Esophagus squamous epithelium (tissue), 5 donors: ENCODE measurements at places on chromosomes 2 and 18.

DNA sequence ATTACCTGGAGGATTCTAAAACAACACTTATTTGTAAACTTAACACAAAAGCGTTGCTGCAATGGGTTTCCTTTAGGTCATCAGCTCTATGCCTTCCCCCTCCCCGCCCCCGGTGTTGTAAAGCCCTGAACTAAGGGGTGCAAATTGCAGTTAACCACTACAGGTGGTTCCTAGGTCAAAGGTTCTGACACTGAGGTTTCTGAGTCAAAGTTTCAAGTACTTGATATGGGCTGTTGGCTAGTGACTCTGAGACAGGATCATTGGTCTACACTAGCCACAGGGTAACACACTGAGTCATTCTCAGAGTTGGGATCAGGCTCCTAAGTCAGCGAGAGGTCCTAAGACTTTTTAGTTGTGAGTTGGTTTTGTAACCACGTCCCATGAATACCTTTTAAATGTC, 15.4 kb downstream of the IL1B start:
- no peak for DNase-seq

- DNase-seq = no peak
Measured at GRCh38 chr2:133755480-133756300, 187.4 kb upstream of the NCKAP5 start.

DNA sequence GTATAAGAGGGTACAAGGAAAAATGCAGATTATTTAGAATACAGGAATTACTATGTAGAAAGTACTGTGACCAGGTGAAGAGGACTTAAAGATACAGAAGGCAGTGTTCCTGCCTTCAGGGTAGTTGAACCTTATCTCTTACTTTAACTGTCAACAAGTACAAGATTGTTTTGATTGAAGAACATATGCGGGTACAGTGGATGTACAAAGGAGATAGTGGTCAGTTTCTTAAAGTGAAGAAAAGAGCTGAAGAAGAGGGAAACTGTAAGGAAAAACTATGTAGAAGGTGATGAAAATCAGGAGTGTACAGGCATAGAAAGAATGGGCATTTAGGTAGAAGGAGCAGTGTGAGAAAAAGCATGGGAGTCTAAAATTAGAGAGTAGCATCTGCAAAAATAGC, 2.2 kb downstream of the RALBP1 start:
- DNase-seq = no peak

- no peak for DNase-seq
Measured at GRCh38 chr2:27705851-27706622, 42.3 kb downstream of the SLC4A1AP start.

- no peak for DNase-seq
Measured at GRCh38 chr2:233085037-233085838, 25.1 kb downstream of the INPP5D start.

DNA sequence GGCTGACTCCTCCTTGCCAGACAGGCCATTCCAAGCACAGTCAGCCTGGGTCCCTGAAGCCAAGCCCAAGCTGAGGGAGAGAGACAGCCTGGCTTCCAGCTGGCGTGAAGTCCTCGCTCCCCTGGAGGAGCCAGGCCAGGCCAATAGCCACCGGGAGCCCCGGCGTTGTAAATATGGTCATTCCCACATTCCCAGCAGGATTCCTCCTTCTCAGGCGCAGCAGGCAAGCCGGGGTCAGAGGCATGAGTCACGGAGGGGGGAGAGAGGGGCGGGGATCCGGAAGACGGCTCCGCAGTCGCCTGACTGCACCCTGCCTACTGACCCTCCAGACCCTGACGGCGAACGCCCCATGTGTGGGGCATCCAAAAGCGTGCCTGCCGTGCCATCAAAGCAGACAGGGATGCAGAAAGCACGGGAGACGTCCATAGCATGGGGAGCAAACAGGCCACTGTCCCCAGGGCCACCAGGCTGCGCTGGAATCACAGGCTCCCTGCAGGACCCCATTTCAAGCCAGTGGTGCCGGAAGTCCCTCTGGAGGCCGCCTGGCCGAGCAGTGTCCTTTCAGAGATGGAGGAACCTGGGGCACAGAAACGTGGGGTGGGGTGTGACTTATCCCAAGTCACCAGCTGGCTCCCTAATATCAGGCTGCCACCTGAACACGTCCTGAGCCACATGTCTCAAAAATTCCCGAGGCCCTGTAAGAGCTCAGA, 48.2 kb downstream of the TWIST2 start:
- no peak for DNase-seq

DNA sequence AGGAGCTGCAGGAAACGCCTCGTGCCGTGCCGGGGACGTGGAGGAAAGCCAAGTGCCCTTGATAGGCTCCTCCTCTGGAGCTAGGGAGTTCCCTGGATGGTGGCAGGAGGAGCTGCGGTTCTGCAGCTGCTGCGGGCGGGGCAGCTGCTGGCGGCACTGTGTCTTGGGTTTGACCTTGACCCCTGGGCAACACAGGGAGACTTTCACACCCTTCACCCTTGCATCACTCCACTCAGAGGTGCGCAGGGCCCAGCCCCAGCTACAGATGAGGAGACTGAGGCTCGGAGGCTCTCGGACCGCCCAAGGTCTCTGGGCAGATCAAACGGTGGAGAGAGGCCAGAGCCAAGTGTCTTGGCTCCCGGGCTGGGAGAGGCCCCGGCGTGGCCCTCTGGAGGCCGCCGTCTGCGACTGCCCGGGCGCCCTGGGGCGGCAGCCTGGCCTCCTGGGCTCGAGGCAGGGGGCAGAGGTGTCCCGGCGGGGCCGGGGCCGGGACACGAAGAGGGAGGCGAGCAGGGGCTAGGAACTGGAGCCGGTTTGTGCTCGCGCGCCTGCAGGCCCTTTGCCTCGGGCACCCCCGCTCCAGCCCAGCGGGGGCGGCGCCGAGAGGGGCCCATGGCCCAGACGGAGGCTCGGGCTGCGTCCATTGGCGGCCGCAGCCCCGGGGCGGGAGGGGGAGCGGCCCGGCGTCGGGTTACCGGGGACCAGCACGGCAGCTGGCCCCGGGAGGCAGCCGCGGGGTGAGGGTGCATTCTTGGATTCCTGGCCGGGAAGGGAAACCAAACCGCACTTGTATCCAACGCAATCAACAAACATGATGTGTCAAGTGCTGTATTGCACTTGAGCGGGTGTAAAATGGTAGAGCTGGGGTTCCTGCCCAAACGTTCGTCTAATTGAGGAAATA, 129.6 kb upstream of the SLC1A4 start:
- DNase-seq = peak; percentile 14

DNA sequence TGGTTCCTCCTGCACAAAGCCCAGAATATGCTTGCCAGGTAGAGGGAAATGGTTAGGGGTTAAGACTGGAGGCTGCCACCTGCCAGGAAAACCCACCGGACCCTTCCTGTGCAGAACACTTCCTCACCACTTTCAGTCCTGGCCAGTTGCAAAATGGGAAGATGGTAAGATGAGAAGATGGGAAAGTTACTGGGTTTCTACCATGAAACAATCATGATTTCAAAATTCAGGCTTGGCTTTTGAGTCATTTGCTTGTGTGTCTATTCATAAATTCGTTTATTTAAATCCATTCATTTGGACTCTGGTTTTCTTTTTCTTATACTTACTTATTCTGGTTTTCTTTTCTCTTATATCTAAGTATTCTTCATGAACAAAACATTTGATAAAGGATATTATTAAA, 7.2 kb downstream of the BMP10 start:
- no peak for DNase-seq

DNA sequence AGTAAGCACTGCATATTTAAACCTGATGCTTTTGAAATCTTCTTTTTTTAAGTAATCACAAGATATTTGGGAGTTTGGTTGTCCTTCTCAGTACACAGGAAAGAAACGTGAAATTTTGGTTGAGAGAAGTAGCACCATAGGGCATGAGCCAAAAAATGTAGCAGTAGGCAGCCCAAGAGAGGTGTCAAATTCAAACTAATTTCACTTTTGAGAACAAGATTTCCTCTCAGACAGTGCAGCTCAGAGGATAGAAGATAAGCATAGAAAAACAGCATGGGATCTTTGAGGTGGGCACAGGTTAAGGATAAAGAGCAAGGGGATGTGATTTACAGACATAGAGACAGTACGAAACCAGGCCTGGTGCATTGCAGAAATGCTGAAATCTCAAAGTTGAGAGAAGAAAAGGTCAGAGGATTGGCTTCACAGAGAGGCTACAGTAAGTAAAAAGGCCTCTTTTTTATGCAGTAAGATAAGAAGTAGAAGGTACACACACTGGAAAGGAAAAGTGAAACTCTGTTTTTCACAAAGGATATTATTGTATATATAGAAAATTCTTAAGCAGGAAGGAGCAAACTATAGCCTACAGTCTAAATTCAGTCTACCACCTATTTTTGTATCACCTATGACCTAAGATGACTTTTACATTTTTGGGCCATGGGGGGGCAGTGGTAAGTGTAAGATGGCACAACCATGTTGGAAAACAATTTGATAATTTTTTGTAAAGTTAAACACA, 89.8 kb downstream of the PKP4 start:
- DNase-seq = no peak

- no peak for DNase-seq
Measured at GRCh38 chr2:237471438-237472186, 15.4 kb upstream of the MLPH start.

- DNase-seq = no peak
Measured at GRCh38 chr2:102006886-102007278, 15.1 kb downstream of the IL1R2 start.
